ENCODE measurements at places on chromosomes 7 and 10.

GRCh38 chr7:130387628-130388403, 7.5 kb downstream of the CPA1 start:
- no peak for DNase-seq

GRCh38 chr10:132061030-132061429, 4.7 kb upstream of the JAKMIP3 start:
- DNase-seq: no peak

DNA sequence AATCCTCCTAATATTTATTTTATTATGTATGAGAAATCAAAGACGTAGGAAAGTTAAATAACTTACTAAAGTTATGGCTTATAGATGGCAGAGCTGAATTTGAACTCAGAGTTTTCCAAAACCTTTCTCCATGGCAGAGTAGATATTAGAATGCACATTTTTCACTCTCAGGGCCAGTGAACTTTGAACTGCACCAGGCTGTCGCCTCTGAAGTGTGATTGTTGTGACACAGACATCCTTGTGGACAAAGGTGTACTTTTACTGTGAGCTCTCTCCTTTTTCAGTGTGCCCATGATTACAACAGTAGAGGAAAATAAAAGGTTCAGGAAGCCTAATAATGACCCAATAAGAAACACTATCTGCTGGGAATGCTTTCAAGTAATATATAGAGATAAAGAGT, 29.1 kb downstream of the TES start:
- DNase-seq: no peak

DNA sequence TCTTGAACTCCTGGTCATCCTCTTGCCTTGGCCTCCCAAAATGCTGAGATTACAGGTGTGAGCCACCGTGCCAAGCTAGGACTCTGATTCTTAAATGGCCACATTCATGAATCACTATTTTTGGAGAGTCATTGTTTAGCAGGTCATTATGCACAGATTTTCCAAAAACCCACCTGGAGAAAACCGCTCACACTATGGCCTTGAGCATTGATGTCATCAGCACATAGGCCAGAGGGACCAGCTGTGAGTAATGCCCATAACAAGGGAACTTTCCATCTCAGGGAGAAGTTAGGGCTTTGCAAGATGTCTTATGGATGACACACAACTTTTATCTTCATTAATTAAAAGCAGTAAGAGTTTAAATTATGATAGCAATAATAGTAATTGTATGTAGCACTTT, 86.4 kb upstream of the KIF5B start:
- DNase-seq: no peak

DNA sequence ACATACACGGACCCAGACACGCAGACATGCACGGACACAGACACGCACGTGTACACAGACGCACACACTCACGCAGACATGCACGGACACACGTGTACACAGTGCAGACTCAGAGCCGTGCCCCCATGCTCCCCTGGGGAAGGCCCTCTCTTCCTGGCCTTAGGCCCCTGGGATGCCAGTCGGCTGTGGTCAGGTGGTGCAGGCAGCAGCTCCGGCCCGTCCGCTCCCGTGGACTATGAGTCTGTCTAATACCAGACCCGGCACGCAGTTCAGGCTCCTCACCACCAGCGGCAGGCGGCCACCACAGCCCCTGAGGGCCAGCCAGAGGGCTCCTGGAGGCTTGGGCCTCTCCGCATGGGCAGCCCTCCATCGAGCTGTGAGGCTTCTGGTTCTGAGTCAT, 52.0 kb upstream of the NKX6-2 start:
- no peak for DNase-seq

GRCh38 chr7:44222776-44223261, 22.0 kb downstream of the YKT6 start:
- no peak for DNase-seq

GRCh38 chr7:110877016-110877415, 213.9 kb upstream of the LRRN3 start:
- DNase-seq: no peak

GRCh38 chr7:139902436-139903102, 73.5 kb downstream of the TBXAS1 start:
- no peak for DNase-seq

Measured in HTR-8/SVneo (cell line).